NCI-H1694 (cell line): ENCODE measurements at places on chromosomes 1 and 21.

- DNase-seq = no peak
These were observed 56.7 kb upstream of the ETV3 start for GRCh38 chr1:157194731-157195520.

GRCh38 chr1:57603696-57604095, 179.8 kb upstream of the DAB1 start:
- DNase-seq = no peak

- DNase-seq = peak; percentile 95
These were observed 1.1 kb upstream of the PEAR1 start for GRCh38 chr1:156892190-156893047.

- DNase-seq = no peak
These were observed 37.0 kb downstream of the PGM1 start for GRCh38 chr1:63630238-63630637.

DNA sequence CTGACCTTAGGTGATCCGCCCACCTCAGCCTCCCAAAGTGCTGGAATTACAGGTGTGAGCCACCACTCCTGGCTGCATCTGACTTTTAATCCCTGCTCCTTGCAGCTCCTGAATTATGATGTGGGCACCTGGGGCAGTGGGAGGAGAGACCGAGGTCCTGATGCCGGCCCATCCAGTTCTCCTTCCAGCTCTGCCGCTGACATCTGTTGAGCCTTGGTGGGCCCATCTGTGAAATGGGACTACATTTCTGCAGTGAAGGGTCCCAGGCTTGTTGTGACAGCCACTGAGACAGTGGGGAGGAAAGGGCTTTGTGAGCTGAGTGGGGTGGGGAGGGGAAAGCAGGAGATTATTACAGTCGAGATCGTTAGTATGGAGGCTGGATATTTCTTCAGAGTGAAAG, 11.8 kb downstream of the PLA2G2F start:
- DNase-seq = no peak

DNA sequence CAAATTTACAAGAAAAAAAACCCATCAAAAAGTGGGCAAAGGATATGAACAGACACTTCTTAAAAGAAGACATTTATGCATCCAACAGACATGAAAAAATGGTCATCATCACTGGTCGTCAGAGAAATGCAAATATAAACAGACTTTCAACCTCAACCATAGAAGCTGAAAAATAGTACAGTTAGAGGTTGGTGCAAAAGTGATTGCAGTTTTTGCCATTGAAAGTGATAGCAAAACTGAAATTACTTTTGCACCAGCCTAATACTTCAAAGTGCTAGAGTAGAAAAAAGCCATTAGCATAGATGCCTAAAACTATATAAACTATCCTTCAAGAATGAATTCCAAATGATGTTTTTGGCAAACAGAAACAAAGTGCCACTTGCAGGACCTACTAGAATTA, 365.8 kb upstream of the DPYD start:
- DNase-seq = no peak

- DNase-seq = no peak
These were observed 306.9 kb downstream of the ASTN1 start for GRCh38 chr1:176857632-176858031.

DNA sequence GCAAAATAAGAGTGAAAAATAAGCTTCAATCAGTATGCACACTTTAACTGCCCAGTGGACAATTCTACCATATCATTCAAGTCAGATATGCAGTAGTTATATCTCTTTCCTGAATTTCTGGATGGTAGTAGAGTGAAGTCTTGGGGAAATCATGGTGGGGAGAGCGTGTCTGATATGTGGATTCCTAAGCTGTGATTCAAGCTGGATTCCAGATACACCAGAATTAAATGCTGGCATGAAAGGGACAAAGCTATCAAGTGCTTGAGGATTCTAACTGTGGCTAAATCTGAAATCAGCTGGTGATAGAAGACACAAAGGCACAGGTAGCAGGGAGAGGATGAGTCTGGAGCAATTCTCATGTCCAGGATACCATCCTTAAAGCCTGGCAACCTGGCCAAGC, 323.5 kb downstream of the DUSP10 start:
- no peak for DNase-seq

GRCh38 chr1:67058761-67059160, 4.8 kb upstream of the SLC35D1 start:
- no peak for DNase-seq

GRCh38 chr1:221998781-221999180, 256.9 kb upstream of the DUSP10 start:
- DNase-seq = no peak

DNA sequence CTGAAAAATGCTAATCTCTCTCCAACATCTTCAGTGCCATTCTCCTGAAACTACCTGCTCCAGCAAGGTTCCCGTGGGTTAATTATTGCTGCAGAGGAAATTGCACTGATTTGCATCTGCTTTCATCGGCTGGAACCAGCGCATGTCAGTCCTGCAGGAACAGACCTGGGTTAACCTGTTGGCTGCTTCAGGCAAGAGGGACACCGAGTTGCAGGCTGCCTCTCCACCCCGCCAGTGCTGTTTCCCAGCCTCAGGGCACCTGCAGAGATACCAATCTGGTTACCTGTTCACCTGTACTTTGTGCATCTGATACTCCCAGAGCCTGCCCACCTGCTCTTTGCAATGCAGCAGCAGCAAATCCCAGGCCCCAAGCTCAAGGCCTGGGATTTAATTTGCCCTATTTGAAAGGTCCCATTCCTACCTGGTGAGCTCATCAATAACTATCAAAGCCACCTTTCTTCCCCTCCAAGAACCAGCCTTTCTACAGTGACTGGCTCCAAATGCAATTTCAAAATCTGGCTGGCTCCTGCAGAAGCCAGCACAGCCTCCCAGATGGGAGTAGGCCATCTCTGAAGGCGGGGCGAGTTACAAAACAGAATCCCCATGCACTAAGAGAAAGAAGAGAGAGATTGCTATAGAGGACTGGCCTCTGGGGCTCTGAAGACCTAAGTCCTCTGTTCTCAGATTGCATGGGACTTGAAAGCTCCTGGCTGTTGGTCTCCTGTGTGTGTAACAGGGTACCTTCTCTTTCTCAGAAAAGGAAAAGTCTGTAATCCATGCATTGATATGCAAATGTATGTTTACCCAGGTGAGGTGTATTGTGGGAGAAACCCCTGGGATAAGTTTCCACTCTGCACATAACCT, 67.8 kb downstream of the TOMM20 start:
- DNase-seq = no peak

GRCh38 chr1:69645477-69645876, 77.8 kb downstream of the LRRC7 start:
- DNase-seq = no peak
